ENCODE measurements at places on chromosomes 1 and 21.

DNA sequence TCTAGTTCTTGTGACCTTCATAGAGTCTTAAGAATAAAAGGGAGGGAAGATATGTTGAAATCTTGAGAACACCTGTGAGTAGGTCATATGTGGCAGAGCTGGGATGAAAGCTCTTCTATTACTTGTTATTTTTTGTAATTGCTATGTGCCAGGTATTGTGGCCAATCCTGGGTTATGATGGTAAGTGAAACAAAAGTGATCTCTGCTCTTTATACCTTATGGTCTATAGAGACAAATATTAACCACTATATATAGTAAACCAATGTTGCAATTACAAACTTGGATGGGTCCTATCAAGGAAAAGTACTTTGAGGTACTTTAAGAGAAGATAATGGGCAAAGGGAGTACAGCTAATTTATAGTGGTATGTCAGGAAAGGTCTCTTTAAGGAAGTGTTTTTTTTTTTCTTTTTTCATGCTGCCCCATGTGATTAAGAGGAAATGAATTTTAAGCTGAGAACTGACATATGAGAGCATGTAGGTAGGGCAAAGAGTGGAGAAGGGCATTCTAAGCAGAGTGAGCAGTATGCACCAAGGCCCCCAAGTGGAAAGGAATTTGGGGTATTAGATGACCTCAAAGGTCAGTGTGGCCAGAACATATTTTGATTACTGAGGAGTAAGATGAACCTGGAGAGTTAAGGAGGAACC lies 43.3 kb downstream of the POU2F1 start:
- DNase-seq: no peak

GRCh38 chr1:49364676-49365075 lies 588.0 kb upstream of the BEND5 start:
- no peak for DNase-seq

DNA sequence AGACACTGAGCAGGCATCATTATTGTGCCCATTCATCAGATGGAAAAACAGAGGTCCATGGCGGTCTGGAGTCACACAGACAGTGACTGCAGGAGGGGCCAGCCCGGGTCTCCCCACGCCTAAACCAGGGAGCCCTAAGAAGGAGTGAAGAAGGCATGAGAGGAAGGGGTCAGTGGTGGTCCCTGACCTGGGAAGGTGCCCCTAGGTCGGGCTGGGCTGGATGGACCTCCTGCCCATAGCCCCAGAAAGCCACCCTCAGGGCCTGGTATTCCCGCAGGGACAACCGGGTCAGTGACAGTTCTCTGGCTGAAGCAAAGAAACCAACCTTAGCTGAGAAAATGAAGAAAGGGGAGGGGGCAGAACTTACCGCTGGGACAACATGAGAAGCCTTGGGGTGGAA lies 163.4 kb upstream of the C1orf174 start:
- DNase-seq: no peak

GRCh38 chr1:54070171-54070837 lies 16.9 kb downstream of the TCEANC2 start:
- no peak for DNase-seq

All from stimulated activated CD4-positive, alpha-beta T cell treated with anti-CD3 and anti-CD28 coated beads, Interleukin-12 subunit alpha, Interleukin-12 subunit beta, amount 100 ng/mL, for 4 hours (primary cell).